ENCODE measurements at places on chromosomes 6 and 20.

DNA sequence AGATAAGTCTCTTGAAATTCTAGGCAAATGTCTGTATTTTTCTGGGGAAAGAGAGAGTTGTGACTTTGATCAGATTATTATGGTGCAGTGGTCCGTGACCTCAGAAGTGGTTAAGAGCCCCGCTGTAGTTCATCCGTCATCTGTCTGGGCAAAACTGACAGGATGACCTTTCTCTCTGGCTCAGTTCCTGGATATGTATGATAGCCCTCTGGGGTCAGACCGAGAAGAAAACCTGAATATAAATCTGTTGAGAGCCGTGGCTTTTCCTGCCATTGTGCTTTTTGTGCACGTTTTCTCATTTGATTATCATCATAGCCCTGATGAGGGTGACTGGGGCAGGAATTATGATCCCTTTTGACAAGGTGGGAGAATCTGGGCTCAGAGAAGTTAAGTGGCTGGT is 26.5 kb downstream of the GHRH start:
- DNase-seq: no peak

DNA sequence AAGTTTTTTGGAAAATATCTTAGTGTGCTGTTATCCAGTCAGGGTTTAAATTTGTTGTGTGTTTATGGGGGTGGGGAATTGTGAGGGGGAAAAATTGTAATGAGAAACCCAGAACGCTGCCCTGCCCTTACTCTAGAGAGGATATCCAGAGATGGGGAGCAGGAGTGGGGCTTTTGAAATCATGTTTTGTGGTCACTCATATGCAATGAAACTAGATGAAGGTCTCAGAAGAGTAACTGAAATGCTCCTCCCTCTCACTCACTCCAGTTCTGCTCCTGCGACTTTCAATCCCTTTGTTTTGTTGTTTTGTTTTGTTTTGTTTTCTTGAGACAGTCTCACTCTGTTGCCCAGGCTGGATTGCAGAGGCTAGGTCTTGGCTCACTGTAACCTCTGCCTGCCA is 100.0 kb downstream of the CRYBG1 start:
- DNase-seq: no peak

- DNase-seq: no peak
These were observed 147.1 kb upstream of the RREB1 start for GRCh38 chr6:6960571-6961251.

GRCh38 chr6:138401960-138402837 is 1.8 kb upstream of the HEBP2 start:
- DNase-seq: no peak

DNA sequence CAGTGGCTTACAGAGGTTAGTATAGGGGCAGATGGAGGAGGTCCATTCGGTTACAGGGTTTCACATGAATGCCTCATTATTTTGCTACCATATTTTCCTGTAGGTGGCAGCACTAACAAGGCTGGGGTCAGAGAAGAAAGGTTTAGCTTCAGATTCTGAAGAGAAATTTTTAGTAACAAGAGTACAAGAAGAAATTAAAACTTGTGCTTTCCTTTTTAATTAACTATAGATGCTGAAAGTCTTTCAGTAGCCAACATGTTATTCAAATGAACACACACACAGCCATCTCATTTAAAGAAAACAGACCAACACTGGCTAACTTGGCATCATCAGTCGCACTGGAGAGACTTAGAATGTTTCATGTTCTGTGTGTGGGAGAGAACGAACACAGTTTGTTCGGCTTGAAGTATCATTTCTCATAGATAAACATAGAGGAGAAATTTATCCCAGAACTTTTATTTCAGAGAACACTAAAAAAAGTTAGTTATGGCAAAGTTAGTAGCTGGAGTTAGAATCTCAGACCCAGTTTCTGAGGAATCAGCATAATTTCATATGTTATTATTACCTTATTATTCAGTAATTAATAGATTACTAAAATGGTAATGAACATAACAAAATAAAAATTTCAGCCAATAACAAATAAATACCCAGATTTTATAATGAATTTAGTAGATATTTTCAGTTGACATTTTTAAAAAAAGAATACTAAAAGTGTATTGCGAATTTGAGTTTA is 314.0 kb upstream of the RSPO3 start:
- DNase-seq: no peak

GRCh38 chr6:17233531-17233930 is 47.6 kb upstream of the RBM24 start:
- DNase-seq: no peak

DNA sequence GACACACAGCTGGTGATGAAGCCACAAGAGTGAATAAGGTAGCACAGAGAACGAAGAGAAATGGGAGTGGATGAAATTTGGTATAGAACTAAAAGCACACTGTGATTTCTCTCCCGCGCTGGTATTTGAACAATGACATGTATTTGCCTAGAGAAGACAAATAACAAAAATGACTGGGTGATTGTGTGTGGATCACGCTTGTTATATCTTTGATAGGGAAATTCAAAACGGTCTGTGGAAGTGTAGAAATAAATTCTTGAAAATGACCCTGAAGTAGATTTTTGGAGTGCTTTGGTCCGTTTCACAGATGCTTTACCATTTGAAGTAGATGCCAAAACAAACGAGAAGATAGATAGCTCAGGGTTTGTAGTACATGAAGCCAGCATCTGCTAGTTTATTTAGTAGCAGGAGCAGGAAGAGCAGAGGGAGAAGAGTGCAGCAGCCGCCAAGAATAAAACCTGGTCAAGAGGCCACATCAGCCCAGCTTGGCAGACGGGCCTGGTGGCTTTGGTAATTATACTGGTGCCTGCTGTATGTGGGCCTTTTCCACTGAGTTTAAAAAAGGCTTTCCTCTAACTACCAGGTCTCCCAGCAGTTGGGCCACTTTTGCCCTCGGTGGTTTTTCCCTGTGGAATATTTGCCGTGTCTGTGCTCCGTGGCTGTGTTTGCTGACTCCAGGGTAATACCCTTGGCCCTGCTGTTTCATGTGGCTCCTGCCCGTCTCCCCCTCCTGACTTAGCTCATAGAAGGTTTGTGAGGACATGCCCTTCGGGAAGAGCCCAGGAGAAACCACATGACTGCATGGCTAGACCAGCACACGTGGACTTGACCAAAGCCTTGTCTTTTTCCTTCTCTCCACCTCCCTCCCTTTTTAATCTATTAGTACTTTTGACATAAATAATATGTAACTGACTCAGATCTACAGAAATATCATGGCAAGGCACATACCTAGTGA is 294.0 kb downstream of the SOX4 start:
- DNase-seq: no peak

- DNase-seq: no peak
These were observed 136.1 kb downstream of the PLCB4 start for GRCh38 chr20:9204979-9205378.

DNA sequence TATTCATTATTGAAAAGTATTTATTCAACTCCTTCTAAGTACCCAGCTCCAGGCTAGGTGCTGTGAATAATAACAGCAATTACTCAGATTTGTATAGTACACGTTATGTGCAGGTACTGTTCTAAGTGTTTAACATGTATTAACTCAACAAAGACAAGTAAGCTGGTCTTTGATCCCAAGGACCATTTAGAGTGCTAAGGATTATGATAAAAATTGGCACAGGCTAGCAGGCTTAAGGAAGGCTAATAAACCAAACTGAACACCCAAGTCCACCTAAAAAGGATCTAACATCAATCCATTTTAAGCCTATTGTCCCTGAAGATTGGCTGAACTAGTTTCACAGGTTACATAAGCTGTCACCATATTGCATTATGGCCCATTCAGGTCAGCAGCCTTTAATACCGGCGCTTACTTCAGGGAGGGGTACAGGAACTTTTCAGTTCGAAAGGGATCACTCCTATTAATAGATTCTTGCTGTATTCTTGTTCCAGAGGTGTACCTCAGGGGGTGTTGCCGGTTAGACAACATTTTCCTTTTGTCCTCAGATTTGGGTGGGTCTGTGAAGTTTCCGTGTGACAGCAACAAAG is 99.0 kb upstream of the GMDS start:
- no peak for DNase-seq

GRCh38 chr6:149769676-149770075 is 20.1 kb downstream of the PCMT1 start:
- no peak for DNase-seq

- no peak for DNase-seq
These were observed 135.5 kb upstream of the TNFAIP3 start for GRCh38 chr6:137731600-137731959.

DNA sequence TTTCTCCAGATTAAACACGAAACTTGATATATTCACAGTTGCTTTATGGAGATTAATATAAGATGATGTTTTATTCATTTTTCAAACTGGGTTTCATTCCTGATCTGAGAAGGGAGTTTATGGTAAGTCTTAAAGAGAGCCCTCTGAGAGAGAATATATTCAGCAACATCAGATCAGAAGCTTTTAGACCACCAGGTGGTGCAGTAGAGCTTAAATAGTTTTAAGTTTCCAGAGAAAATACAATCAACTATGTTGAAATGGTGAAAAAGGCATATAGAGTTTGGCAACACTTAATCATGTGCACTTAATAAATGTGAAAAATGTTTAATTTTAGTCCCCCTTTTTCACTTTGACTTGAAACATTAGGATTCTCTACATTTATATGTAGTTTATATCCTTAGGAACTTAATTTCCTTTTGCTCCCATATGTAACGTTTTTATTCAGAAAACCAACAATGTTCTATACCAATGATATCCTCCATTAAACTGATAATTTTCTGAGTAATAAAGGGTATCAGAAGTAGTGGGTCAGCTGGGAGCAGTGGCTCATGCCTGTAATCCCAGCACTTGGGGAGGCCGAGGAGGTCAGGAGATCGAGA is 86.4 kb upstream of the CLDN20 start:
- no peak for DNase-seq

GRCh38 chr20:21149344-21149743 is 23.5 kb downstream of the KIZ start:
- no peak for DNase-seq

DNA sequence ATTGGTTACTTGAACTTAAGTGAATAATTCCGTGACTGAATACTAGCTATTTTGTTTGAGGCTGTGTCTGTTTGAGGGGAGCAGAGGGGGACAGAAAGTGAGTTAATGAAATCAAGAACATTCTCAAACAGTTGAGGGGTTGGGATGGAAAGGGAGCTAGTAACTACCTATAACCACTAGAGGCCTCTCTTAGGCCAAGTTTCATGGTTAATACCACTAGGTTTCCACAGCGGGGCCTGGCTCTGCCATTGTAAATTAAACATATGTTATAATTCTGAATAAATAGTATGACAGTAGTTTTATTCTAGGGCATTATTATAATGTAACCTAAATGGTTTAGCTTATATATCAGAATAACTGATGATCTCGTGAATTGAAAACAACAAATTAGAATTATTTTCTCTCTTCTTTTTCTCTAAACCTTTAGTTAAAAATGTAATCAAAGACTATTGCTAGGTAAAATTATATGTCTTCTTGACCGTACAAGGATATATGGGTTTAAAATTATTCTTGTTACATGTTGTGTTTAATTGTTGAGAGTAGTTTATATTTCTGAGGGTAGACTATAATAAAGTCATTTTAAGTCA is 108.1 kb downstream of the BCKDHB start:
- DNase-seq: no peak

DNA sequence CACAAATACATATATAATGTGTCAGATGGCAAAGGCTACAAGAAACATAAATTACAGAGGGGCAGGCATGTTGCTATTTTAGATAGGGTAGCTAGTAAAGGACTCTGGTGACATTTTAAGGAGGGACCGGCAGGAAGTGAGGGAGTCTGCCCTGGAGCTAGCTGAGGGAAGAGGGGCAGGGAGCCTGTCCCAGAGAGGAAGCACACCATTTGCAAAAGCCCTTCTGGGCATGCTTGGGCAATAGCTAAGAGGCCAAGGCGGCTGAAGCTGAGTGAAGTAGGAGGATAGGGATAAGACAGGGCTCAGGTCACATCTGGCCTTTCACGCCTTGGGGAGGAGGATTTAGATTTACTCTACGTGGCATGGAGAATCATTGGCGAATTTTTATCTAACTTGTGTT is 96.2 kb downstream of the RTN4IP1 start:
- no peak for DNase-seq

DNA sequence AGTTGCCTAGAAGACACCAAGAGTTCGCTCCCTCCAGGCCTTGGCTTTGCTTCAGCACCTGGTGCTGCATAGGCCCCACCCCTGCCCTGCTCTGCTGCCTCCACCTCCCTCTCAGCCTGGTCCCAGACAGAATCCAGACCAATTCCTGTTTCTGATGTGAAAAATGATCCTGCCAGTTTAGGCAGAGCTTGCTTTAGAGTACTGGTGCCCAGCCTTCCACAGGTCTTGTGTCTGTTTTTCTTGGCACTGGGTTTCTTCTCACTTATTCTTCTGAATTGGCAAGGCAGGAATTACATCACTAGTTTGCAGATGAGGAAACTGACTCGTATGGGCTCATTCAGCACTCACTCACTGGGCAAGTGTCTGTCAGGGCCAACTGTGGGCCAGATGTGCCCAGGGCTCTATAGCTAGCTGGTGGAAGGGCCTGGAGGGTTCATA is 53.0 kb downstream of the HLA-A start:
- DNase-seq: no peak

DNA sequence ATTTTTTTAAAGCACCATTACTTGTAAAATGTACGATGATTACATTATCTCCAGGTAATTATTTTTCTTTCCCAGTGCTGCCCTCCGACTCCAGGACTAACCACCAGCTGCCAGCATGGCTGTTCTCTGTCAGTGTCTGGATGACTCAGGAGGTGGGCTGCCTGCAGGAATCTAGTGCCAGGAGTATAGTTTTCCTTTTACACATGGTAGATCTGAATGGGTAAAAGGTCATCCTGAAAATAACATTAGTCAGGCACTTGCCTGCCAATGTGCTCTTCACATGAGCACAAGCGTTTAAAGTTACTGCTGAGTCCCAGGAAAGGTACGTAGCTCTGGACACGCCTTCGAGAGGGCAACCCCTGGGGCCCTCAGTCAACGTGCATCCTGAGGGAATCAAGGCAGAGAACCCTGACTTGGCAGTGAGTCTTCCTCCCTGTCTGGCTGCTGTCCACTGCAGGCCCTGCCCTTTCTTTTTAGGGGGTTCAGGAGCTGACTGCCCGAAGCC is 2.4 kb downstream of the DYNLT1 start:
- no peak for DNase-seq

GRCh38 chr6:3623451-3624249 is 127.9 kb downstream of the PXDC1 start:
- DNase-seq: no peak

DNA sequence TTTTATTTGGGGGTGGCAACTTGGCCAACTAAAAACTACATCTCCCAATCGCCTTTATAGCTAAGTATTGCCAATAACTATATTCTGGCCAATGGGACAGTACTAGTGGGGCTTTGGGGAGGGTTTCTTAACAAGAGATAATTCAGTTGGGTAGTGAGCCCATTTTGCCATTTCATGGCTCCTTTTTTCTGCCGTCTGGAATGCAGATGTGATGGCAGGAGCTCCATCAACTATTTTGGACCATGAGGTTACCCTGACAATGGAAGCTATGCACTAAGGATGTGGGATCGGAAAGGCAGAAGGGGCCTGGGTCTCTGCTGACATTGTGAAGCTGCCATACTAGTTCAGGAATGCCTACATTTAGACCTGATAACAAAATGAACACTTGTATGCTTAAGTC is 67.0 kb upstream of the FOXC1 start:
- DNase-seq: no peak

GRCh38 chr20:44720621-44720996 is 5.4 kb downstream of the CCN5 start:
- DNase-seq: no peak

GRCh38 chr6:31888276-31889258 is 8.9 kb downstream of the EHMT2 start:
- DNase-seq: peak; percentile 61

- DNase-seq: no peak
These were observed 13.3 kb upstream of the KCNK15 start for GRCh38 chr20:44732327-44732726.

All from activated naive CD4-positive, alpha-beta T cell (primary cell).